Mononuclear cell (primary cell): ENCODE measurements at places on chromosomes 3 and 15. TPM values are rescaled to one million over a fixed set of nuclear protein-coding genes. Genes with fewer than 3 reads are reported as not detected.

Gene B3GNT5
- 37.6 TPM for total RNA-seq

Gene SH3GL3
- not detected for total RNA-seq

Gene ACKR4
- 0.31 TPM for total RNA-seq

Gene GNB4
- 22.6 TPM for total RNA-seq

Gene PPP1R2
- total RNA-seq, result 365 TPM

Gene CD200R1
- 5.1 TPM for total RNA-seq

Gene SLC38A3
- total RNA-seq, result not detected

Gene C3orf49
- not detected for total RNA-seq

Gene PARL
- 41.1 TPM for total RNA-seq

Gene FANCD2OS
- not detected for total RNA-seq

Gene P2RY14
- 2.3 TPM for total RNA-seq

Gene HRG
- total RNA-seq, result not detected
